CD4-positive, CD25-positive, alpha-beta regulatory T cell (primary cell): ENCODE measurements at places on chromosomes 6 and 20. TPM values are rescaled to one million over a fixed set of nuclear protein-coding genes. Genes with fewer than 3 reads are reported as not detected.

DNA sequence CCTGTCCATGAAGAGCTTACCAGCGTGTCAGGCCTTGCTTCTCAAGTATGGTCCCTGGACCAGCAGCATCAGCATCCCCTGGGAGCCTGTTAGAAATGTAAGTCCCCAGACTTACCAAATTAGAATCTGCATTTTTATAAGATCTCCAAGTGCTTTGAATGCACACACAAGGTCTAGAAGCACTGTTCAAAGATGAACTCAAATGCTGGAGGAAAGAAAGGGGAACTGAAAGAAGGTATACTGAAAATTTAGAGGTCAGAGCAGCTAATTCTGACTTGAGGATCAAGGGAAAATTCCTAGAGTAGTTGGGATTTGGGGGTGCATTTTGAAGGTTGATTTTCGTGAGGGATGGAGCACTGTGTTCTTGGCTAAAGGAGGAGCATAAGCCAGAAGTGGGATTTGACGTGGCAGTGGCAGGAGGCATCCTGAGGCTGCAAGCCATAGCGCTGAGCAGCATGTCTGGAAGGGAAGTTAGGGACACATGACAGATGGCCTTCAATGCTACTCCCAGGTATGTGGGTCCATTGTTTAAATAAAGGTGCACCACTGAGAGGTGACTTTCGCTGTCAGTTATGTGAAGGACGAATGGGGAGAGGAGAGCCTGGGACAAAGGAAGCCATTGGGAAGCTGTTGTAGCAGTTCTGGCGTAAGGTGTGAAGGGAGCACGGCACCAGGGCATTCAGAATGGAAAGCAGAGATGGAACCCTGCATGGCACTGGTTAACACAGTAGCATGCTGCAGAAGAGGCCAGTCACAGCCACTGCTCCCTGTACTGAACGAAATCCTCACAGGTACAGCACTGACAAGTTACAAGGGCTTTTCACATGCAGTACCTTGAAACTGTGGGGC is 36.2 kb downstream of the ARMC2 start:
- DNase-seq, result no peak

DNA sequence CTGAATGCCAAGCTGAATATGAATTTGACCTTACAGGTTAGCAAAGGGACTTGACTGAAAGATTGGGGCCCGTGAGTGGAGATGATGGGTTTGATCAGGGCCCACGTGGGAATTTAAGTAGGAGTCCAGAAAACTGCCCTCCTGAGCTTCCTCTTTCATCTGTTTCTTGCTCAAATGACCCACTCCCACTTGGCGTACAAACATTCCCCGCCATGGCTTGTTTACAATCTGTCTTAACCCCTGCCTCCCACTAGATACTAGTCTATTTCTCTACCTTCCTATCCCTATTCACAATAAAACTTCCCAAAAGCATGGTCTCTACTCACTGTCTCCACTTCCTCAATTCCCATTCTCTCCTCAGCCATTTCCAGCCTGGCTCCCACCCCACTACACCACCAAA is 9.4 kb downstream of the MMP9 start:
- no peak for DNase-seq

GRCh38 chr6:12522347-12522746 is 194.2 kb upstream of the PHACTR1 start:
- no peak for DNase-seq

DNA sequence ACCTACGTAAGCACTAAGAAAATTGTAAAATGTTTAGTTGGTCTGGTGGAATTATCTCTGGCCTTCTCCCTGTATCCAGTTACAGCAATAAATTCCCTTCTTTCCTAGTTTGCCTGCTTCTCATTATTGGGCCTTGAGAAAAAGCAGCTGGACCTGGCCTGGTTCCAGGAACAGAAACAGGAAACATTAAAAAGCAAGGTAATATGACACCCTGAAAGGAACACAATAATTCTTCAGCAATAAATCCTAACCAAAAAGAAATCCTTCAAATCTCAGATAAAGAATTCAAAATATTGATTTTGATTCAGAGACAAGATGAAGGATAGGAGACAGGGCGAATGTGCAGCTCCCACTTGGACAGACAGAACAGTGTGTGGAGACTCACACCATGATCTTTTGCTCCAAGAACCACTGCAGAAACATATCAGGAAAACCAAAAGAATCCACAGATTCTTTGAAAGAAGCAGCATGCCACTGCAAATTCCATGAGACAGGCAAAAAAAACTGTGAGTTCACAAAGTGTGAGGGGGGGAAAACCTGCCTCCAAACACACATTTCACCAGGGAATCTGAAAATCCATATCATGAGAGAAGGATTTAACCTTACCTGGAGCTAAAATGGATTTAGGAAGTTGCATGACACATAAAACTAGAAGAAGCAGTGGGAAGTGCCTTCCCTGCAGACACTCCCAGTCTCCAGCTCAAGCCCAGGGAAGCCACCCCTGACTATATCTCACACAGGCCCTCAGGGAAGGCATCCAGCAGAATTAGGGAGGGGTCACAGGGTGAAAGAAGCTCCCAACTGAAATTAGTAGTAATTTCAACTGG is 28.9 kb downstream of the TREM1 start:
- DNase-seq, result no peak

GRCh38 chr20:40536808-40537207 is 152.2 kb downstream of the MAFB start:
- DNase-seq, result no peak

DNA sequence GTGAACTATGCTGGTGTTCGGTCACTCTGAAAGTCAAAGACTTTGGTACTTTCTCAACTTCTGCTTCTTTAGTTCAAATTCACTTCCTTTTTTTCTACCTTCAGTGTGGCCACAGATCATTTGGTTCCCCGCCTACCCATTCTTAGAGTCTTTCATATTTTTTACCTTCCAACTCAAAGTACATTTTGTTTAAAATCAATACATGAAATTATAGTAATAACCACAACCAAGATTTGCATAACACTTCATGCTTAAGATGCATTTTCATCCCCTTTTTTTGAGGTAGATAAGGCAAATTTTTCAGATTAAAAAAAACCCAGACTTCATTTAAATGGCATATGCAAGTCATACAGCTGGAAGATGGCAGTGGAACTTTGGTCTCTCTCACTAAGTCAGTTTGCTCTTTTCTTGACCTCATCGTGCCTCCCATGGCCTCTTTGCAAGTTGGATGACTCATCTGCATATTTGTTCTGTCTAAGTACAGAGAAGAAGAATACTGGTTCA is 11.9 kb upstream of the CNR1 start:
- no peak for DNase-seq

GRCh38 chr6:139240161-139241010 is 51.4 kb downstream of the TXLNB start:
- DNase-seq, result no peak

GRCh38 chr6:13513626-13514502 is 26.5 kb upstream of the GFOD1 start:
- no peak for DNase-seq

- no peak for DNase-seq
These were observed 207.0 kb upstream of the TCF21 start for GRCh38 chr6:133681891-133682290.

DNA sequence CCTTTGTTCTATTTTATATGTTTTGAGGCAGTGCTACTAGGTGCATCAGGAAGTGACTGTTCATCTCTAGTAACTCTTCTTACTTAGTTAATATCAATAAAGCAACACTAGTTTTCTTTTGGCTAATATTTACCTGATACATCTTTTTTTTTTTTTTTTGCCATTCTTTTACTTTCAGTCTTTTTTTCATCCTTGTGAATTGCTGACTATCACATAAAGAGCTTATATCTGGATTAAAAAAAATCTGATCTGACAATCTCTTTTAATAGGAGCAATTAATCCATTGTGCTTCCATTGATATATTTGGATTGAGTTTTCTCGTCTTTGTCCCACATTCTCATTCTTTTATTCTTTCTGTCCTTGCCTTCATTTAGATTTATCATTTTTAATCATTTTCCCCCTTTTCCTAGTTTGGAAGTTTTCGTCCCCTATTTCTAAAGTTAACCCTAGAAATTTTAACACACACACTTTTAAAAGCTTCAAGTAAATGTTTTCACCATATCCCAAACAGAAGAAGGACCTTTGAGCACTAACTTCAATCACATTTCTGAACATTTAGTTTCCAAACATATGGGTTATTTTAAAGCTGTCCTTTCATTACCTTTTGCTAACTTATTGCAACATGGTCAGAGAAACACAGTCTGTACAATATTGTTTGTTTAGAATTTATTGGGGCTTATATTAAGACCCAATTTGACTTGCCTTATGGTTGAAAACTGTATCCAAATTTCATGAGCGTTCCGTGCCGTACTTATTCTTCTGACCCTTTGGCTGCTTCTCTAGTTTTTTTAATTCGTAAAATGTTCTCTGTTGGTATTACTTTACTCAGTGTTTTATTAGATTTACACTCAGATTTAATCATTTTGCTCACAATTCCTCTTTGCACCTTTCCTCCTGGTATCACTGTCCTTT is 63.0 kb downstream of the SYCP2L start:
- no peak for DNase-seq

- DNase-seq, result no peak
These were observed 8.8 kb upstream of the MUC21 start for GRCh38 chr6:30974490-30975252.

Gene NKX2-2
- total RNA-seq, result not detected

Gene JARID2
- total RNA-seq, result 26.1 TPM
